Stimulated activated CD8-positive, alpha-beta memory T cell treated with anti-CD3 and anti-CD28 coated beads, Interleukin-4, amount 100 ng/mL, for 4 hours (primary cell): ENCODE measurements at places on chromosomes 5 and 9.

GRCh38 chr5:86880785-86881492, 263.2 kb downstream of the COX7C start:
- DNase-seq, result no peak

DNA sequence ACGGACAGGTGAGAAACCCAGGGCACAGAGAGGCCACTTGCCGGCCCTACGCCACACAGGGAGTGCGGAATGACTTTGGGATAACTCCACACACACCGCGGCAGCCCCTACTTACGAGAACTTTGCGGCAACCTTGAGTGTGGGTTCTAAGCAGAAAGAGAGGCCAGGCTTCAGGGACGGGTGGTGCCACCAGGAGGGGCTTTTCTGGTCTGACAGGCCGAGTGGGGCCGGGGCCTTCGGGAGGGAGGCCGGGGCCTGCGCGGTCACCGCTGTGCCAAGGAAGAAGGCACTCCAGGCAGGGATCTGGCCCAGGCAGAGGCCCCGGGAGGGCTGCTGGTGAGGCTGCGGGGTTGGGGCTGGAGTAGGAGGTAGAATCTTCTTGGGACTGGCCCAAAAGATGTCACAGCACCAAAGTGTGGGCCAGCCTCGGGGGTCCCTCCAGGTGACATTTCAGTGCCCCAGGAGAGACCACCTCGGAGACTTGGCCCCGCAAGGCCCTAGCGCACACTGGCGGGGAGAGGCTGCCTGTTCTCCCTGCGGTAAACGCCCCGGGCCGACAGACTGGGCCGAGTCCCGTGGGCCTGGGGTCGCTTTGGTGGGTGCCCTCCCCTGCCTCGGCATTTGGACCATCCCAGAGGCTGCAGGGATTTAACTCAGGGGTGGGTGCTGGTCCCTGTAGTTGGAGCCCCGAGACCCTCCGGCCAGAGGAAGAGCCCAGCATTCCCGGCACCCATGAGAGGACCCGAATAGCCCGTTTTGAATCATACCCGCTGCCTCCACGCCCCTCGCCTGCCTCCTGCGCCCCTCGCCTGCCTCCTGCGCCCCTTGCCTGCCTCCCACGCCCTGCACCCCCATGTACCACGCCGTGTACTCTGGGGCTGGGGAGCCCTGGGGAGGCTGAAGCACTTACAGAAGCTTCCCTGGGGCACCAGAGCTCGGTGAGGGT, 9.0 kb upstream of the RNU6ATAC start:
- no peak for DNase-seq

GRCh38 chr9:92663951-92664350, 6.0 kb downstream of the IPPK start:
- DNase-seq, result no peak

- no peak for DNase-seq
Measured at GRCh38 chr5:109759306-109759705, 69.6 kb downstream of the MAN2A1 start.

DNA sequence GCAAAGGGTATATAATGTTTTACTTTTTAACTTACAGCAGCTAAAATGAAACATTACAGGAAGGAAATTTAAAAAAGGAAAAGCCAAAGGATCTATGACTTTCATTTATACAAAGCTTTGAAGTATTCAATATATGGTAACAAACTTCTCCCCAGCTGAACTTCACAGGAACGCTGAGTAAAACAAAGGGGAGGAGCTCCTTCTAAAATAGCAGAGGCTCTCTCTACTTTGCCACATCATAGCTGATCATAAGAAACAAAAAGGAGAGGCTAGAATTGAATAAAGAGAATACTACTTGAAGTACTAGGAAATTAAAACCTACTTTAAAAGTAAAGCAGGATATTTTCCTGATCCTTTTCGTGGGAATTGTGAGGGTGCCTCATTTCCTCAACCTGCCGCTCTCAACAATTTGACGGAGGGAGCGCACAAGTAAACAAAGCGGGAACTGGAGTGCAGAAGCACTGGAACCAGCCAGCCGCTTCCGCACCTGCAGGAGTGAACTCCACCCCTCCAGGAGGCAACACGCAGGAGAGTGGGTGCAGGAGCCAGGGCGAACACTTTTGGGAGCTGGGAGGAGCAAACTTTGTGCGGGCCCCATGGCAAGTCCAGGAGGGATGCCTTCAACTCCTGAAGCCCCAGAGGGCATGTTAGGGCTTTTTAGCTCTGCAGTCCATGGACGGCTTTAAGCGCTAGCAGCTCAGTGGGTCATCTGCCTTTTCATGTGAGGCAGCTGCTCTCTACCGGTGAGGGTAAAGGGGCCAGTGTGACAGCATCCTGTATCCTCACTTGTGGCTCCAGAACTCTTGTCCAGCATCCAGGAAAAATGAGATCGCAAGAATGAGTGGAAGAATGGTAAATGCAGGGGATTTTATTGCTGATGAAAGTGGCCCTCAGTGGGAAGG, 757.4 kb downstream of the PTPRD start:
- DNase-seq, result no peak

DNA sequence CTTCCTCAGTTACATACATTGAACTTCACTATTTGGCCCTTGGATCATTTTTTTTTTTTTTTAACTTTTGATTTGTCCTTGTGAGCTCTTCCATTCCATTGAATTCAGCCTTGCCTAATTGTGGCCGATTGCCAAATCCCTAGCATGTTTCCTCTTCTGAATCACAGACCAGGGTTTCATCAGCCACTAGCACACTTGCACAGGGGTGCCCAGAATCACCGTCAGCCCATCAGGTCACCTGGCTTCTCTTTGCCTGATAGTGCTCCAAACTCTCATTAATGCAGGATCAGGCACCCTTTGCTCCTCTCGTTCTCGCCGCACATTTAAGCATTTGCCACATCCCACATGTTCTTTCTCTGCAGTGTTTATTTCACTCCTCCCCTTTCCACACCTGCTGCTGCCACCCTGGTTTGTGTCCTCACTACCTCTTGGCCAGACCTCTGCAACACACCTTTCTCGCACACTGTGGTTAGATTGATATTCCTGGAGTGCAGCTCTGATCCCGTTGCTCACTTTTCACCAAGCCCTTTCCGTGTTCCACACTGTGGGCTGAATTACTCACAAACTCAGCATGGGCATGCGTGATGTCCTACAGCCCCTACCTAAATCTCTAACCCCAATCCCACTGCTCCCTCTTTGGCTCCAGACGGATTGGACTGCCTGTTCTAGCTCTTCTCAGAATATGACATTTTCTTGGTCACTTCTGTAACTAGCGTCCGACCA, 9.8 kb downstream of the PIK3R1 start:
- no peak for DNase-seq

DNA sequence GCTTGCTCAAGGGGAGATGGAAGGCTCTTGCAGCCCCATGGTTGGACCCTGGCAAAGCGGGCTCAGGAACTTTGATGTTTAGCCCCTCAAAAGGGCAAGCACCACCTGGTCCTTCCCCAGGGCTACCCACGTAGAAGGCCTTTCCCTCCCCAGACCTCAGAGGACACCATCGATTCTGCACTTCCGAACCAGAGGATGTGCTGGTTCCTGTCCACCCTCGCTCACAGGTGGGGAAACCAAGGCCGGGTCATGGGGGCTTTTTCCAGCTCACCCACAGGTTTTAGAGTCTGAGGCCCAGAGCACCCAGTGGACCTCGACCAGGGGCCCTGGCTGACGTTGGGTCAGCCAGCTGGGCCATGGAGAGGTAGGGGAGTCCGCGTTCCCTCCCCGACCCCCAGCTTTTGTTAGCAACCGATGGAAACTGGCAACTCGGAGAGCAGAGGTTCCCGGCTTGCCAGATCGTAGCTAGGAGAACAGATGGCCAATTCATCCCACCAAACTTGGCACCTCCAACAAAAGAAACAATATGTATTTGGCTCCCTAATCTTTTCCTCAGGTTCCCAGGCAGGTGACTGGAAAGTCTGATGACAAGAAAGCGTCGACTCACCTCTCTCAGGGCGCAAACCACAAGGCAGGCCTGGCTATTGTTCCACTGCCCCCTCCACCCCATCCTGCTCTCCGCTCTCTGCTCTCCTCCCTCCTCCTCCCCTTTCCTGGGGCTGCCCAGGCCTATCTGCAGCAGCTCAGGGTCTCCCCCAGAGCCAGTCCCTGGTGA, 167.6 kb upstream of the SMIM23 start:
- DNase-seq, result no peak

DNA sequence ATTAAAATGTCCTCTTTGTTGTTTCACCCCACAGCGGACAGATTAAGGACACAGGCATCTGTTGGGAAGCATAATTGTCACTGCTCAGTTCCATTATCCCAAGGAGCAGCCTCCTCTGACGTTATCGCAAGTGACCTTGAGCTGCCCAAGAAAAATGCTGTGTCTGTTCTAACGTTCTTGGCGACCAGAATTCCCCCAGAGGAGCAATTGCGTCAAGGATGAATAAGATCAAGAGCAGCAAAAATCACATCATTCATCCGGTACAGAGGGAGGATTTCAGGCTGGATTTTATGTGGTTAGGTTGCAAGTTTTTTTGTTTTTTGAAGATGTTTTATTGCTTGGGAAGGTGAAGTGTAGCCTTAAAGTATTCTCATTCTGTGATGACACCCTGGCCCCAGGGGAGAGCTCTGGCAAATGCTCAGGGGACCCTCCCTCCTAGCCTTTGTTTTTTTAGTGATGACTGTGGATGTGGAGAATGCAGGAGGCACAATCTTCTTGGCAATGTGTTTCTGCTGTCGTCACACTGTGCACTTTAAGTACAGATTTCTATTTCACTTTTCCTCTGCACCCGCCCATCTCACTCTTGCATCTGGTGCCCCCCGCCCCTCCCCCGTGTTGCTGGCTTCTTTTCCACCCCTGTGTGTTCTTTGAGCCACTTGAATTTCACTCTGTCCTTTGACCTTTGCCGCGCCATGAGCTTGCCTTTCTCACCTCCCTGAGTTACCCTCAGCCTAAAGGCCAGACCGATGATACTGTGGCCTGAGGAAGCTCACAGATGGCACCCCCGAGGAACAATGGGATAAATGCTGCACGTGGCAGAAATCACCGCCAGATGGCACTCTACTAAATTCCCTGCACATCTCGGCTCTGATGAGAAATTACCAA, 308.5 kb downstream of the RAB3C start:
- DNase-seq, result peak; percentile 14

DNA sequence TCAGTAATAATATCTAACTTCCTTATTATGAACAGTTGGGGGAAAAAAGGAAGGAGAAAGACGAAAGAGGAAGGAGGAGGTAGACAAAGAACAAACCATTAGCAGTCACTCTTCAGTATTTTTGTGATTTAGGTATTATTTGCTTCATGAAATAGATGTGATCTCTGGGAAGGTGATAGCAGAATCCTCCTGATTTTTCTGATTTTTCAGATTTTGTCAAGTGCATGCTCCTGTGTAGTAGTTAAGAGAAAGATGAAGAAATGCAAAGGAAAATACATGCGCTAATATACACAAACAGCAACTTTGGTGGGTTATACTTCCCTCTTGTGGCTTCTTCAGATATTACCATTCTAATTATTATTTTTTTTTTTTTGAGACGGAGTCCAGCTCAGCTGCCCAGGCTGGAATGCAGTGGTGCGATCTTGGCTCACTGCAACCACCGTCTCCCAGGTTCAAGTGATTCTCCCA, 31.6 kb downstream of the LMNB1 start:
- no peak for DNase-seq

DNA sequence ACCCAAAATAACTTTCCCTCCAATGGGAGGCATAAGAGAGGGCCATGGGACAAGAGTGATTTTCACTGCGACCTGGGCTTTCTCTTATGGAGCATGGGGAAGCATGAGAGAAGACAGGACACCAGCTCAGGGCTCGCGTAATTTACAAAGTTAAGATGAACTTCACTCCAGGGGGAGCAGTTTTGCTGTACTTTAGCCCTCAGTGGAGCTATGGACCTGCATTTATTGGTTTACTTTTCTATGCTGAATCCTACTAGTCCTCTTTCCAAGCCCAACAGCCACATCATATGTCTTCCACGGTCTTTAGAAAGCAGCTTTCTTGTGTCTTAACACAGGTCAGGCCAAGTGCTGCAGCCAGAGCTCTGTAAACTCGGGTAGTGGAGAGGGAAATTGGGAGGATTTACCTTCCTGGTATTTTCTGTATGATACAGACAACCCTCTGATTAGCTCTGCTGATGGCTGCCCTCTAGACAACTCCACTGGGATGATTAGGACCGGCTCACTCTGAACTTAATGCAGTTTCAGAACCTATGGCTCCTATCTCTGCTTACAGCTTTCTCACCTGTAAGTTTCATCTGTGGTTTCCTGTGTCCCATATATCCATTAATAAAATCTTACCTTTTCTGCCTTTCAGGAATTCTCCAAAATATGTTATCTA, 581.0 kb upstream of the RORB start:
- no peak for DNase-seq

DNA sequence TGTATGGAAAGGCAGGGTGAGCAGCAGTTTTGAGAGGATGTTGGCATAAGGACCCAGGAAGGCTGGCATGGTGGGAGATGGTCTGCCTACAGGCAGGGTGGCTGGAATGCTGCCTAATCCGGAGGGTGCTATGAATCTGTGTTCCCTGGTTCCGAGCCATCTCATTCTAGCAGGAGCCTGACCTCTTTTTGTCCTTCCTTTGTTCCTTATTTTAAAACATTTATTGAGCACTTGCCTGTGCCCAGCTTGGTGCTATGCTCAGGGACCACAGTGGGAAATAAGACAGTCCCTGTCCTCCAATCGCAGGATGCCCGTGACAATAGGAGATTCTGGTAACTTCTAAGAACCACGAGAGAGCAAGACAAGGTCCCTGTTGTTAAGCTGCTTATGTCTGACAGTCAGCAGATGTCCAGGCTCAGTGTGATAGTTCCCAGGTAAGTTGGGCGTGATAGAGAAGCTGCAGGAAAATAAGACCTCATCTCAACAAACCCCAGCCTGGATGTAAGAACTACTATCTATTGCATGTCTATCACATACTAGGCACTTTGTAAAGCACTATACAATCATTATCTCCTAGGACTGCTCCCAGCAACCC, 9.1 kb upstream of the ZBTB34 start:
- DNase-seq, result no peak
